Naive B cell (primary cell): ENCODE measurements at places on chromosomes 5 and 9.

- DNase-seq = no peak
Observed at GRCh38 chr5:83510260-83510659, 38.7 kb downstream of the VCAN start.

DNA sequence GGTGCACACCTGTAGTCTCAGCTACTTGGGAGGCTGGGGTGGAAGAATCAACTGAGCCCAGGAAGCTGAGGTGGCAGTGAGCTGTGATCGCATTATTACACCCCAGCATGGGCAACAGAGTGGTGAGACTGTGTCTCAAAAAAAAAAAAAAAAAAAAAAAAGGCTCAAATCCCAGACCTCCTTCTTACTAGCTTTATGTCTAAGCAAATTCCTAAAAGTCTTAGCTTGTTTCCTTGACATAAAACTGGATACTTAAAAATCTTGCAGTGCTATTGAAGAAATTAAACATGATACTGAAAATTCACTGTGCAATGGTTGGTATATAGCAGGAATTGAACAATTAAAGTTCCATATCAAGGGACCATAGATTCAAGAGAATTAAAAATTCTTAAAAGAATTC lies 45.0 kb downstream of the PCDHGC5 start:
- no peak for DNase-seq

- no peak for DNase-seq
Observed at GRCh38 chr5:143494162-143494561, 90.7 kb upstream of the NR3C1 start.

GRCh38 chr5:175689147-175689991 lies 31.5 kb downstream of the HRH2 start:
- DNase-seq = no peak

GRCh38 chr5:99348597-99348996 lies 419.8 kb upstream of the CHD1 start:
- no peak for DNase-seq

DNA sequence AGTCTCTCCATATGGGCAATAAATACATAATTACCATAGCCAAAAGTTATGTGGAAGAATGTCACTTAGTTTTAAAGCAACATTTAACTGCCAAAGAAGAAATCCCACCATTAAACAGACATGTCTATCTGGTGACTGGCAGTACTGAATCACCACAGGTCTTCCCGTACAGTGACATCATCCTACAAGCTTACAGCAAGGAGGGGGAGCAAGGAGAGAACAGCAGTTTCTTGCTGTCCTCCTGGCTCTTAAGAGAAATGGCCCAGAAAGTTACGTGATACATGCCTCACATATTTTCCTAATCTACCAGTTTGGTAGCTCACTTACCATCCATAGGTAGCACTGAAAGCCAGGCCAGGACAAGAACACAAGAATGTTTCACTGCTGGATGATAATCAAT lies 671.0 kb downstream of the DMRTA1 start:
- DNase-seq = no peak

DNA sequence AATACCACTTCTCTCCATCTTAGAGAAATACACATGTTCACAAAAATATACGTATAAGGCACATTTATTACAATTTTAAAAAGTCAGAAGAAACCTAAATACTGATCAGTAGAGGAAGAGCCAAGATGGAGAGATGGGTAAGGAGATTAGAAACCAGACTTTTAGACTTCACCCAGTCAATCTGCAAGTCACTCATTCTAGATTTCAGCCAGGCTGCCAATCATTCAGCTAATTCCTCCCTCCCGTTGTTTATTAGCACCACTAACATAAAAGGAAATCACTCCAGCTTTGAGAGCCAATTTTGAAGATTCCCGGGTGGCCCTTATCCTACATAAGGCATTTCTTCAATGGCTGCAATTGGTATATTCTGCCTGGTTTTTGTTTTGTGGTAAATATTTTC lies 109.8 kb upstream of the NR5A1 start:
- DNase-seq = no peak

DNA sequence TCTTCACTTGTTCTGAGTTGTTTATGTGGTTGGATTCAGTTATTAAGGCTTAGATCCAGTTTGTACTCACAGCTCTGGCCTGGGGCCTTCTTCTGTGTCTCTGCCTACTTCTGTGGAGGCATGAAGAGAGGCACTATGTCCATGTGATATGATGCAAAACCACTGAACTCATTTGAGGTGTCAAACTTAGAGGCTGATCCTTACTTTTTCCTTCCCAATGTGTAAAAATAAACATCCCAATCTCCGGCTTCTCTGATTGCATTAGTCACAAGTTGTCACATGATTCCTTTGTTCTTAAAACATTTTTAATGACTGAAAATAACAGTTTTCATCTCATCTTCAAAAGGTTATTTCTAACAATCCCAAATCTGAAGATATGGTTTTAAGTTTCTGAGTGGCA lies 276.0 kb upstream of the RGMB start:
- no peak for DNase-seq

- no peak for DNase-seq
Observed at GRCh38 chr5:153546566-153546965, 56.1 kb downstream of the GRIA1 start.

DNA sequence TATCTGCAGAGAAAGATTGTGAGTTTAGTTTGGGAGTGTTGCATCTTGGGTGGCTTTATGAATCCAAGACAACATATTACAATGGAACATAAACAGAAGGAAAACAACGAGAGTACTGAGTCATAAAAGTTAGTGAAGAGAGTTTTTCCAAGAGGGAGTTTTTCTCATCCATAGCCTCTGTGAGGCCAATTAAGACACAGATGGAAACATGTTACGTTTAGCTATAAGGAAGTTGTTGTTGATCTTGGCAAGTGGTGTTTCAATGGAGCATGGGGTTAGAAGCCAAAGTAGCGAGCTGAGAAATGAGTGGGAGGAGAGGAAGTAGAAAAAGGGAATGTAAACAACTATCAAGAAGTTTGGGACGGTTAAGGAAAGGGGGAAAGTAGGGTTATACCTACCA lies 53.3 kb upstream of the SPATA31D4 start:
- no peak for DNase-seq

- DNase-seq = no peak
Observed at GRCh38 chr5:150024346-150024984, 23.9 kb downstream of the HMGXB3 start.

- no peak for DNase-seq
Observed at GRCh38 chr5:55777332-55777731, 39.5 kb downstream of the DDX4 start.

DNA sequence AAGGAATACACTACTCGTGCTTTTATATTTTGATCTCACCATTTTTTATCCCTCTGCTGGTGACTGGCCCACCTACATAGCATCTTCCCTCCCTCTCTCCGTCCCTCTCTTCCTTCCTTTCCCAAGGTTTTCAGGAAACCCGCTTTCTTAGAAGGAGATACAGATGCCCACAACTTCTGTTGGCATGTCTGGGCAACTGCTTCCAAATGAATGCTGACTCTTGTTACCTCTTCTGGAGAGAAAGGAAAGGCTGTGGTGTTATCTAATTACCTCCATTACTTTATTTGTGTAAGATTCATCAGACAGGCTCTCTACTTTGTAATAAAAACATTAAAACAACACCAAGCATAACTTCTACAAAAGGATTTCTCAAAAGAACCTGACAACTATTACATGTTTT lies 20.2 kb downstream of the FANCC start:
- DNase-seq = no peak

DNA sequence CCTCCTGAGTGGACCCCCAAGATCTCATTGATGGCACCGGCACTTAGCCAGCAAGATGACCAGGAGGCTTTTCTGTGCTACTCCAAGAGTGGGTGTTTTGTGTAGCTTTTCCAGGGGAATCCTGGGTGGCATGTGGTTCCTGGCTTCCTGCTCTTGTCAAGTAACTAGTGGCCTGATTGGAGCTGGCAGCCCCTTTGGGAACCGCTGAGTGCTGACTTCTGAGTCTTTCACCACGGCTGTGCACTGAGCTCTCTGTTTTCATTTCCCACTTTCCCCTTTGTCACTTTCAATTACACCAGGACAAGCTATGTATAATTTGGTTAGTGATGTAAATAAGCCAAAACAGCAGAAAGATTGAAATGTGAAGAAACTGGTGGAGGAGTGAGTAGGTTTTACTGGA lies 255.4 kb downstream of the GOLPH3 start:
- DNase-seq = no peak

DNA sequence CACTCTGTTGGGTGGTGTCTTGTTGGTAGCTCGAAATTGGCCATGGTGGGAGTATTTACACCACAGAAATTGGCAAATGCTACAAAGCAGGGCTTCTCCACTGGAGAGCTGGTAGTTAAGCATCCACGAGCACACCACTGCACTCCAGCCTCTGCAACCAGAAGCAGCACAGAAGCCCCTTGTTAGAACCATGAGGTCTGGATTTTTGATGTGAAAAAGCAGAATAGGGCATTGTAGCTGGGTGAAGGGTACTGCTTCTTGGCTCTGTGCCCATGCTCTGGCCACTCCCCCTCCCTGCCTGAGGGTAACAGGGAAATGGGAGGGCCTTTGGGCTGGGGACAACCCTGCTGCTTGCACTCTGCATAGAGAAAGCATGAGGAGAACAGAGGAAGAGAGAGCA lies 81.2 kb upstream of the UBTD2 start:
- DNase-seq = no peak

- DNase-seq = no peak
Observed at GRCh38 chr5:92206681-92207080, 823.6 kb upstream of the ARRDC3 start.

GRCh38 chr5:61180886-61181285 lies 18.6 kb upstream of the SMIM15 start:
- DNase-seq = no peak

DNA sequence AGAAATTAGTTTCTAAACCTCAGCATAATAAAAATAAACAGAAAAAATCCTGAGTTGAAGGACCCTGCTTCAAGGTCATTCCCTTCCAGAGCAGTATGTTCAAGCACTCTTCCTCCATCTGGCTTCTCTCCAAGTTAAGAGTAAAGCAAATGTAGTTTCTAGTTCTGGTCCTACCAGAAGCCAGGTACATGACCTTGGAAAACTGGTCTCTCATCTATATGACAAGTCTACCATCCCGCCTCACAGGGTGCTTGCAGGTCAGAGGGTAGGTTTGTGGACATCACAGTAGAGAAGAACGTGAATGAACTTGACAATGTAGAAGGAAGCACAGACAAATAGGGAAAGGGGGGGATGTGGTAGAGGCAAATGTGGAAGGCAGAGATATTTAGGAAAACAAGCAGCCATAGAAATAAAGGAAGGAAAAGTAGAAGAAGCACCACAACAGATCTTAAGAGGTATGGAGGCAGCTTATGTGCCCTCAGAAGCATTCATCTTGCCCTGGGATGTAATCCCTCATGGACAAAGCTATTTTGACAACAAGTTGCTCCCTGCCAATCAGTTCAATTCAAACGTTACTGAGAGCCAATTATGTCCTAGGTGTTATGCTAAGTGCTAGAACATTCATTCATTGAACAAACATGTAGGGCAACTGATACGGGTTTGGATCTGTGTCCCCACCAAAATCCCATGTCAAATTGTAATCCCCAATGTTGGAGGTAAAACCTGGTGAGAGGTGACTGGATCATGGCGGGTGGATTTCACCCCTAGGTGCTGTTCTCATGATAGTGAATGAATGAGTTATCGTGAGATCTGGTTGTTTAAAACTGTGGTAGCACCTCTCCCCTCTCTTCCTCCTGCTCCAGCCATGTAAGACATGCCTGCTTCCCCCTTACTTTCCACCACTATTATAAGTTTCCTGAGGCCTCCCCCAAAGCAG lies 23.7 kb upstream of the CTNNAL1 start:
- DNase-seq = no peak
